ENCODE measurements at places on chromosomes 5 and 9. TPM values are rescaled to one million over a fixed set of nuclear protein-coding genes. Genes with fewer than 3 reads are reported as not detected.

Gene LHFPL2
- 99.6 TPM for total RNA-seq

Gene GALNT12
- total RNA-seq: 72.3 TPM

Gene SPIN1
- total RNA-seq: 116 TPM

Gene DIAPH1
- 53.9 TPM for total RNA-seq

Gene PRLR
- 0.89 TPM for total RNA-seq

Gene DIPK1B
- total RNA-seq: 0.30 TPM

Gene C9orf152
- total RNA-seq: not detected

Gene SETD9
- total RNA-seq: 8.6 TPM

Gene CARTPT
- total RNA-seq: not detected

Gene OLFML2A
- total RNA-seq: 2.1 TPM

Gene C5orf63
- total RNA-seq: 1.5 TPM

Gene DNAH5
- total RNA-seq: 1.1 TPM

Gene CHSY3
- 43.7 TPM for total RNA-seq

Gene CYLC2
- not detected for total RNA-seq

Gene PCDHGA12
- 33.7 TPM for total RNA-seq

Gene UNC13B
- total RNA-seq: 43.7 TPM

Gene TENT4A
- total RNA-seq: 9.5 TPM

Gene OR2V2
- total RNA-seq: not detected
